ENCODE measurements at places on chromosomes 4 and X.

GRCh38 chrX:111129921-111130320, 33.9 kb downstream of the PAK3 start:
- no peak for DNase-seq

GRCh38 chr4:107913283-107913899, 18.0 kb upstream of the CYP2U1 start:
- DNase-seq: no peak

DNA sequence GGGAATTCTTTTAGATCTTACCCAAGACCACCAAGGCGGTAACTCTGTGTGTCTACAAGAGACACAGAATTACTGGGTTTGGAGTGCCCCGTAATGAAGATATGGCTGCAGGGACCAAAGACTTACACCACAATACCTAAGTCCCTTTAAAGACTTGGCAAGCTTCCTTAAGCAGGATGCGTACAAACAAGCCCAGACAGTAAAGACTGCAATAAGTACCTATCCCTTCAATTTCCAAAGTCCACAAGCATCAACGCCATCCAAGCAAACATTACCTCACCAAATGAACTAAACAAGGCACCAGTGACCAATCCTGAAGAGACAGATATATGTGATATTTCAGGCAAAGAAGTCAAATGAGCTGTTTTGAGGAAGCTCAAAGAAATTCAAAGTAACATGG, 42.3 kb upstream of the RNF128 start:
- DNase-seq: no peak

- DNase-seq: no peak
Measured at GRCh38 chr4:173924561-173924960, 358.9 kb downstream of the FBXO8 start.
